NCI-H2171 (cell line): ENCODE measurements at places on chromosomes 7 and 10.

DNA sequence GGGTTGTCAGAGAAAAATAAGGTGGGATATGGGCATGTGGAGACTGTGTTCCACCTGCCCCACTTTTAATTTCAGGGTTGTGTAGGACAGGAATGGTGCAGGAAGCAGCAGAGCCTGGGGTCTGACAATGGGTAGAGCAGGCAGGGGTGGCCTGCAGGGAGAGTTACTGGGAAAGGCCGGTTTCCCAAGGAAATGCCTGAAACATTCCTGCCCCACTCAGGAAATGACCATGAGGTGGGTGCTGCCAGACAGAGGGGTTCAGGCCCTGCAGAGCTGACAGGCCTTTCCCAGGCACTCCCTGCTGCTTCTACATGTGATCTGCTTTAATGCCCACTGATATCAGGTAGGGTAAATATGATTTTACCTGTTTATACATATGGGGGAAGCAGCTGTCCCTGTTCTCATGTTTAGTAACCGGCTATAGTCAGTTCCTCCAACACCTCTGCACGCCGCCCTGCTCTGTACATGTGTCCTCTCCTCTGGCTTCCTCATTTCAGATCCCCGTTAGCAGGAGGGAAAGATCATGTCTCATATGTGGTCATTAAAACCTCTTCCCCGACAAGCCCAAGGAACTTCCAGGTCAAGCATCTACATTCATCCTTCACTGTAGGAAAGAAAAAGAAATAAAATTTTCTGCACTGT is 118.6 kb upstream of the PRSS58 start:
- no peak for DNase-seq

- no peak for DNase-seq
These were observed 957.2 kb downstream of the PCDH15 start for GRCh38 chr10:53843736-53844362.

GRCh38 chr10:27143686-27144085 is 10.5 kb downstream of the YME1L1 start:
- DNase-seq: no peak

- no peak for DNase-seq
These were observed 72.0 kb downstream of the DGKI start for GRCh38 chr7:137774793-137775201.

- no peak for DNase-seq
These were observed 145.9 kb downstream of the CTNNA3 start for GRCh38 chr10:67550046-67550445.

- DNase-seq: no peak
These were observed 1217.1 kb upstream of the CELF2 start for GRCh38 chr10:9800571-9800970.

GRCh38 chr10:33330543-33331378 is 3.7 kb downstream of the NRP1 start:
- no peak for DNase-seq
